Epithelial cell of umbilical artery (primary cell): ENCODE measurements at places on chromosomes 1 and 21. TPM values are rescaled to one million over a fixed set of nuclear protein-coding genes. Genes with fewer than 3 reads are reported as not detected.

Gene ENSA
- total RNA-seq, result 109 and 122 TPM in 2 replicates

Gene ESPN
- total RNA-seq, result 0.30 and 1.3 TPM in 2 replicates

Gene ADIPOR1
- total RNA-seq, result 93.9 and 98.3 TPM in 2 replicates

Gene RNF115
- 10.4 and 12.3 TPM in 2 replicates for total RNA-seq

Gene MSH4
- total RNA-seq, result under 0.01 and 0.46 TPM in 2 replicates

Gene FCGR2B
- total RNA-seq, result under 0.01 TPM in 1 of 2 replicates, not detected in the other

Gene CCNL2
- total RNA-seq, result 82.2 and 111 TPM in 2 replicates

Gene ROR1
- total RNA-seq, result 7.6 and 12.7 TPM in 2 replicates

Gene OR2M7
- not detected in 2 replicates for total RNA-seq

Gene HSD3B2
- total RNA-seq, result not detected in 2 replicates

Gene NTRK1
- total RNA-seq, result under 0.01 TPM in 1 of 2 replicates, not detected in the other

Gene HYI
- total RNA-seq, result 77.6 and 137 TPM in 2 replicates

Gene FAM110D
- total RNA-seq, result 2.1 and 3.9 TPM in 2 replicates

Gene KANK4
- not detected in 2 replicates for total RNA-seq

Gene NUP210L
- under 0.01 TPM in 1 of 2 replicates, not detected in the other for total RNA-seq
